ENCODE measurements at places on chromosomes 3 and 15.

DNA sequence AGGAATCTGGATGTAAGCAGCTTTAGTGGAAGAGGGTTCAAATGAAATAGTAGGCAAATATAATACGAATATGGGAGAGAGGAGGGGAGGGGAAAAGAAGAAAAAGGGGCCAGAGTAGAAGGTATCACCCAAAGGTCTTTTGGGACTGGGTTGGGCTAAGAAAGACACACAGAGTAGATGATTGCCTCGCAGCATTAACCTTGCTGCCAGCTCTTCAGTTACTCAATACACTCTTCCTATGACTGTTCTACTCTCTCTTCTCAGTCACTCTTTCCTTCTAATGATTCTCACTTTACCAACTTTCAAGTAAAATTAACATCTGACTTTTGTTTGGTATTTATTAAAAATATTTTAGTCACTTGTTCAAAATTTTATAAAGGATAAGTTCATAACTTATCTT lies 52.8 kb downstream of the CLASP2 start:
- no peak for DNase-seq

- no peak for DNase-seq
Observed at GRCh38 chr3:172647080-172647479, 63.8 kb downstream of the NCEH1 start.

DNA sequence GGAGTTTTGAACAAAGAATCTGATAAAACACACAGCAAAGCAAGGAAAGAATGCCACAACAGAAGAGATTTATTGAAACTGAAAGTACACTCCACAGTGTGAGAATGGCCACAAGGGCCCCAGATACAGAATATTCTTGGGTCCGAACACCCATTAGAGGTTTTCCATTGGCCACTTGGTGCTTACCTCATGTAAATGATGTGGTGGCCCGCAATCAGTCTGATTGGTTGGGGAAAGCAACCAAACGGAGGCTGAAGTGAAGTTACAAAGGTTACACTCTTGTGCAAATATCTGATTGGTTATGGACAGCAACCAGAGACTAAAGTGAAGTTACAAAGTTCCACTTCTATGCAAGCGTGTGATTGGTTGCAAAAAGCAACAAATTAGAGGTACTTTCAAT lies 20.4 kb downstream of the NSUN3 start:
- DNase-seq: no peak

- DNase-seq: no peak
Observed at GRCh38 chr3:158261371-158261991, 151.6 kb downstream of the RSRC1 start.

DNA sequence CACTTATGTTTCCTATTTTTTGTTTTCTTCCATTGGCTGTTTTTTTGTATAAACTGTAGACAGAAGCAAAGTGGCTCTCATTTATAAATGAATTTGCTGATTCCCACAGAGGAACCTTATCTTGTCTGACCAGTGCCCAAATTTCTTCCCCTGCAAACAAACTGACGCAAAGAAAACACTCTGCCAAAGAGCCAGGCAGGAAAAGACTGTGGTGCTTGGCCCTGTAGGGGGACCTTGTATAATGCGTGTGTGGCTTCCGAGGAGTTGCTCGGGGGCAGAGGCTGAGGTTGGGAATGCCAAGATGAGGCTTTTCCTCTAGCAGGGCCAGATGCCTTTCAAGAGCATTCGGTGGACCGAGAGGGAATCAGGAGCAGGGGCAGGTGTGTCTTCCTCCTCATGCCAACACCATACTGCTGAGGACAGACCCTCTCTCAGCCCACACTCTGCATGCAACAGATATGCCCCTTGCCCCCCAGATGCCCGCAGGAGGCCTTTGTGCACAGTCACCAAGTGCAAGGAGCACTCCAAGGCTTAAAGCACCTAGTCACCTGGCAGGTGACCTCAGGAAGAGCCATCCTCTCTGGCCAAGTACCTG lies 104.3 kb upstream of the ABHD17C start:
- no peak for DNase-seq

DNA sequence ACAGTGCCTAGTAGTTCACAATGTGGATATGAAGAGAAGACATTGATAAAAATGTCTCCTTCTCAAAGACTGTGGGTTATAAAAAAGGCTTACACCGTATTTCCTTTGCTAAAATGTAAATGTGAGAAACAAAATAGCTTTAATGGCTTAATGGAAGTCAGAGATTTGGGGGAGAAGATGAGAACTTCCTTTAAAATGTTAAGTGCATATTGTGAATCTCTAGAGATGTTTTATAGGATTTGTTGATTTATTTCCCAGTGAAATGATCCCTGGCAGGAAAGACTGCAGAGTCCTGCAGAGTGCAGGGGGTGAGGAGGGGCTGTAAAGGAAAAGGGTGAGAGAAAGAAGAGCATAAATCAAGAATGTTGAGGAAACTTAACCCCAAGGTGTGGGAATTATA lies 305.1 kb downstream of the GAP43 start:
- no peak for DNase-seq

DNA sequence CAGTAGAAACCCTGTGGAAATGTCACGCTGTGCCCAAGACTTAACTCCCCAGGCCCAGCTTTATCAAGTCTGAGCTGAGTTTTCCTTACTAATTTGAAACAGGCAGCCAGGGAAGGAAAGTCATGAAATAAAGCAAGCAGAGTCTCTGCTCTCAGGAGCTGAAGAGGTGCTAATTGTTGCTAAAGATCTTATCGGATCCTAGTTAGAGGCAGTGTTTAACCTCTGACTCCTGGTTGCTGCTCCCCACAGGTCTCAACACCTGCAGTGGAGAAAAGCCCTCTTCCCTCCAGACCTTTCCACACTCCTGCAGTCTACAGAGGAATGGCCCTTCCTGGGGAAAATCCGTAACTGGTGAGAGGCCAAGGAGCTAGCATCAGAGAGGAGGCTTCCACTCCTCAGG lies 628.2 kb downstream of the NTRK3 start:
- no peak for DNase-seq

DNA sequence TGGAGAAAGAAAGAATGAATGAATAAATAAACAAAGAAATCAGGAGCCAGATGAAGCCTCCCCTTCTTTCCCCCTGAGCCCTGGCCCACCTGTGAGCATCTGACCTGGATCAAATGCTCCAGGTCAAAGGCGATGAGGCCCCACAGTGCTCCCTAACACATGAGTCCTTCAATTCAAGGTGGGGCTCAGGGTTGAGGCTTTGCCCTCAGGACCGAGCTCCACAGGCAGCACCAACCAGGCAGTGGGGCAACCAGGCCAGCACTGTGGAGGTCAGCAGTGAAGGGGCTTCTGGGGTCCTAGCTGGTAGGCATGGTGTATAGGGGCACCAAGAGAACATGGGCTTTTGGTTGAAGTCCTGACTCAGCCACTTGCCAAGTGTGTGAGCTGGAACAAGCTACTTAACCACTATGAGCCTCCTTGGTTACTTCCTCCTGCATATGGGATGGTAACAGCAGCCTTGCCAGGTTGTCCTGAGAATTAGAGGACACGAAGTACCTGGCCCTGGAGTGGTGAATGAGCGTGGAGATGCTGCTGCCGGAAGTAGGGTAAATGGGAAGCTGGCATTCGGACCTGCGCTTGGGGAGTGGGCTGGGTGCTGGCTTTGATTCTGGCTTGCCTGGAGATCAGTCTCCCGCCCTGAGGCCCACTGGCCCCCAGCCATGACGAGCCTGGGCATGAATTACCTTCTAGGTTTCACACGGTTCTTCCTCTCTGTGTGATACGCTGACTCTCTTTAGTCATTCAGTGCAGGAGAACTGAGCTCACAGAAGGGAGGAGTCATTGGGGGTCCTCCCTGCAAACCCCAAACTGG lies 10.0 kb upstream of the PAQR5 start:
- DNase-seq: no peak

GRCh38 chr3:128069271-128069670 lies 17.0 kb downstream of the SEC61A1 start:
- no peak for DNase-seq

DNA sequence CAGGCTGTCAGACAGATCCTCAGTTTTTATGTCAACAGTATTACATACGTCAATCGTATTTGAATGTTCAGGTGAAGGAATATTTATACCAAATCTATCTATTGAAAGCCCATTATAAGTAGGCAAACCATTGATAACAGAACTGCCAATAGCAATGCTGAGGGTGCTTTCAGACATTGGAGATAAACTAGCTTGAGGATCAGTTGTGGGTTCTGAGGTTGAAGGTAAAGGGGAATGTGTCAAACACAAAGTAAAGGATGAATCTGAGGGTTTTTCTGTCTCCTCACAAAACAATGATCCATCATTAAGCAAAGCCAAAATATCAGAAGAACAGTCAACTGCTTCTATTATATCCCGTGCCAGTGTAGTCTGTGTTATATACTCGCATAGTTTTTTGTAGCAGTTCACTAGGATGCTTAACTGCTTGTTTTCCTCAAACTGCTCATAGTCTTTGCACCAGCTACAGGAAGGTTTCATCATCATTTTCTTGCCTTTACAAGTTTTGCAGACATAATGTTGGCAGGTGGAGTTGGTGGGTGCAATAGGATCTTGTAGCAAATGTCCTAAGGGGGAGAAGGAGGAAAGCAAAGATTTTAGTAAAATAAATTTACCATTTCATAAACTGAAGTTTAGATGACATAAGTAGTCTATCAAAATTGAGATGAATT lies 43.8 kb downstream of the MSL2 start:
- DNase-seq: no peak
